ENCODE measurements at places on chromosomes 3 and 15. TPM values are rescaled to one million over a fixed set of nuclear protein-coding genes. Genes with fewer than 3 reads are reported as not detected.

- no peak for DNase-seq
Measured at GRCh38 chr3:107958146-107958545, 132.7 kb downstream of the CD47 start.

GRCh38 chr3:114034787-114035545, 21.4 kb downstream of the CCDC191 start:
- DNase-seq = peak; percentile 15

DNA sequence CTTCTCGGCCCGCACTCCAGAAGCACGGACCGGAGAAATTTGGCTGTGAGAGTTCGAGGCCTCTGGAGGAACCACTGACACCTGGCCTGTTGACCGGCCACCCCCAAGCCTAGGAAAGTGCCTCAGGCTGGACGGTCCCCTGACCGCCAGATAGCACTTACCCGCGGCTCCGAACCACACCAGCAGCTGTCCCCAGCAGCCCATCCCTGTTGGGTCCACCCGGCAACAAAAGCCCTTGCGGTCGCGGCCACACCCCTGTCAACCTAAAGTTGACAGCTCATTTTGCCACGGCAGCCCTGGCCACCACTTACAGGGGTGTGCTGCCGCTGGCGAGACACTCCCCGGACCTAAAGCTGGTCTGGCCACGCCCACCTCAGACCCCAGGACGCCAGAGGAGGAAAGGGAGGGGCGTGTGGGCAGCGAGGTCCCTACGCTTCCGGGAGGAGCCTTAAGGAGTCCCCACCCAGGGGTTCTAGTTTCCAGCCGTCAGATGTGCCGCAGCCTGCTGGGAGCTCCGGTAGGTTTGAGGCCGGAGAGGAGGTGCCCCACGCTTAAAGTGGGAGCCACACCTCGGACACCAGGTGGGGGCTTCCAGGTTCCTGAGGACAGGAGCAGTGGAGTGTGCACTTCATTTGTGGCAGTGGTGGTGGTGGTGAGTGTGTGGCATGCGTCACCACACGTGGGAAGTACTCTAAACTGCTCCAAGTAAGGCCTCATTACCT, at the start of gene LTK:
Gene LTK, minus strand, starts transcription at position 322 of the 722 bp plus-strand sequence. Its CDS starts 118 bp downstream, at position 204.
- no peak for DNase-seq

DNA sequence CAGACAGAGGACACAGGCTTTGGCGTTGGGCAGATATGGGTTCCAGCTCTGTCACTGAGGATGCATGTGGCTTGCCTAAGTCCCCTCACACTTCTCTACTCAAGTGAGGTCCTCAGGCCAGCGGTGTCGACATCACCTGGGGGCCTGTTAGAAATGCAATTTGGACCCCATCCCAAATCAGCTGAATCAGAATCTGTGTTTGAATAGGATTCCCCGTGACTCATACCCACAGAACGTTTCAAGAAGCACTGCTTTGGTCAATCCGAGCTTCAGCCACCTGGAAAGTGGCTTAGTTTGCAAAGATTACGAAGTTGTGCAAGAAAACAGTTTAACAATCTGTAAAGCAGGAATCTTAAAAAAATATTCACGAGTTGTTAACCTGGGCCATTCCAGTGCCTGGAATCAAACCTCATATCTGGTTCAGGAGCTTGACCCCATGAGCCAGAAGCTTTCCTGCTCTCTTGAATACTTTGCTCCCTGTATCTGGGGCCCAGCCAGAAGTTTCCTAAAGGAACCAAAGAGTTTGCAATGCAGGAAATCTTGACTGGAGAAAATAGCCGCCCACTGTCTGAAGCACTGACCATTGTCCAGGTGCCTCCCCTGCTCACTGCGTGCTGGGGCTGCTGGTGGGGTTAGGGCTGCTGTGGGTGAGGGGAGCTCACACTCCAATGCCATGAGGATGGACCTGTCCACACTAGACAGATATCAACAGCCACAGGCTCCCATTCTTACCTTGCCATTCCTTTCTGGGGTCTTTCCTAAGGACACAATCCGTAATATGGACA, 208.5 kb upstream of the LINGO1 start:
- peak; percentile 59 for DNase-seq

DNA sequence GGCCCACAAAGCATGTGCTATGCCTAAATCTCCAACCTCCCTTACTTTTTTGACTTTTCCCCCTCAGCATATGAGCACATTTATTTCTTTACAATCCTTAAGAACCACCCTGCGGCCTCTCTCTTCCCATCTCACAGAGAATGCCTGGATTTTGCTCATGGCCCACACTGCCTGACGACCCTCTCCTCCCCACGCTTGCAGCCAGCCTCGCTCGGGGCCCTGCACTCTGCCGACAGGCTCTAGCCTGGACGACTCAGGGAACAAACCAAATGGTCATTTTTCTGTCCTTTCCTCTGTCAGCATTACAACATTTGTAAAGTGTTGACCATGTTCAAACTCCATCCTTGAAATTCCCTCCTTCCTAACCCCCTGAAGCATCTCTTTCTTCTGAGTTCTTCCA, 11.7 kb downstream of the HES1 start:
- no peak for DNase-seq

DNA sequence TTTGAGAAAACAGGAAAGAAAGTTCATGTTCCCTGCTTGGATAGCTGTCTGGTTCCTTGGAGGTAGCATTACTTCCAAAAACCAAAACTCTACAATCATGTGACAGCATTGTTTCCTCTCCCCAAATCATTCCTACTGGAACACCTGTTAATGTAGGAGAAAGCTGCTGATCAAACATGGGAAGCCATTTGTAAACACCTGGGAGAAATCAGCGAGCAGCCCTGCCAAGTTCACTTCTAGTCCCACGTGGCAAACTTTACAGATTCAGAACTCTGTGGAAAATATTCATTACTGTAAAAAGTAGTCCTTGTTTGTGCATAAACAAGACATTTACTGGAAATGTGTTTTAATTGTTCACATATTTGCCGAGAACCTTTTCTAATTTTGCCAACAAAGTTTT, 275.5 kb upstream of the AZI2 start:
- DNase-seq = no peak

- peak; percentile 41 for DNase-seq
Measured at GRCh38 chr3:17115186-17115585, 230.4 kb downstream of the PLCL2 start.

DNA sequence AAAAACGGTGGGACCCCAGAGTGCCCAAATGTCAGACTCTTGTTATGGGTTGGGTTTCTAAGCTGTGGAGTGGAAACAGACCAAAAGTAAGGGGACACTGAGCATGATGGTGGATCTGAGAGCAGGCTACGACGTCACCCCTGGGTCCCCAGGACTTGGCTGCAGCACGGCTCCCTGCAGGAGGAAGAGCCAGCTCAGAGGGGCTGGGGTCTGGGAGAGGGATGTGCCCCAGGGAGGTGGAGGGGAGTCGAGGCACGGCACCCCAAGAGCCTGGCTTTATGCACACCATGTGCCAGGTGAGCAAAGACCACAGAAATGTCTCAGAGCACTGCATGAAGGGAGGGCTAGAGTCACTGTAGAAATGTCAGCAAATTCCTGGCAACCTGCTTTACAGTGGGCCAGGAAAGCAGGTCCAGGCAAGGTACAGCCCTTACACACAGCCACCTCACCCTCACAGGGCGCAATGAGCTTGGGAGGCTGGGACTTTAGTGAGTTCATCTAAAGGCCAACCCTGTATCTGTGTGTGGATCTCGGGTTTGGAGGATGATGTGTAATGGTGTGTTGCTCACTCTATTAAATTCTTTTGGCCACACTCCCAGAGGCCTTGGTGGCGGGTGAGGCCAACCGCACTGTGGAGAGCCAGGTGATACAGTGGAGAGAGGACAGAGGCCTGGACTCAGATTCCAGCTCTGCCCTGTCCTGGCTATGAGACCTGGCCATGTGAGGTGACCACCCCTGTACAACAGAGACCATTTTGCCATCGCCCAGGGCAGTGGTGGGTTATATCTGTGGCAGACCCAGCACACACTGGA, 14.1 kb downstream of the CTSH start:
- DNase-seq = peak; percentile 99

GRCh38 chr3:117721866-117722265, 1012.3 kb downstream of the TUSC7 start:
- DNase-seq = no peak

GRCh38 chr3:46931631-46932331, 44.8 kb downstream of the CCDC12 start:
- no peak for DNase-seq

DNA sequence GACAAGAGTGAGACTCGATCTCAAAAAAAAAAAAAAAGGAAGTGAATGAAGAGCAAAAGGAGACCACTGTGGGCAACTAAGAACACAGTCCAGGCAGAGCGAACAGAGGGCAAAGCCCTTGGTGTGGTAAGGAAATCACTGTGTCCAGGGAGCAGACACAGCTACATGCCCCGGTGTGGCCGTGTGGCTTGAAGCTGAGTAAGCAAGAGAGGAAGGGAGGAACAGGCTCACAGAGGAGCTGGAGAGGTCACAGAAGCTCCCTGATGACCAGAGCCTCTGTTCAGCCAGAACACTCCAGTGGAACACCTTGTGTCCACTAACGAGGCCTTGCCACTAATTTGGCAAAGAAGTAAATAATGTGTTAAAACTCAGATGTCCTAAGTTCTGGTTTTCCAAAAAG, 60.6 kb upstream of the GATA2 start:
- no peak for DNase-seq

DNA sequence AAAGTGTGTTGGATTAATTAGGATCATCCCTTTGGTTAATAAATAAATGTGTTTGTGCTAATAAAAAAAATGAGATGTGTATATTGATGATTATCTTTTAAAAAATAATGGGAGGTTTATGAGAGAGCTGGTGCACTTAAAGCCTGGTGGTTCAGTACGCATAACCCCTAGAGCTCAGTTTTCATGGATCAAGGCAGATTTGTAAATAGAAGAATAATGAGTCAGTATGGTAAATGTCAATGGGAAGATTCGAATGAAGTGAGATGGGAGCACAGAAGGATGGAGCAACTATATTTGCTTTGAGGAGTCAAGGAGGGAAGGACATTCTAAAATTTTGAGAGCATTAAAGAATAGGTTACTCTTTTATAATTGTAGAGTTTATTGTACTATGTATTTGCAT, 35.4 kb downstream of the AKAP13 start:
- DNase-seq = no peak

DNA sequence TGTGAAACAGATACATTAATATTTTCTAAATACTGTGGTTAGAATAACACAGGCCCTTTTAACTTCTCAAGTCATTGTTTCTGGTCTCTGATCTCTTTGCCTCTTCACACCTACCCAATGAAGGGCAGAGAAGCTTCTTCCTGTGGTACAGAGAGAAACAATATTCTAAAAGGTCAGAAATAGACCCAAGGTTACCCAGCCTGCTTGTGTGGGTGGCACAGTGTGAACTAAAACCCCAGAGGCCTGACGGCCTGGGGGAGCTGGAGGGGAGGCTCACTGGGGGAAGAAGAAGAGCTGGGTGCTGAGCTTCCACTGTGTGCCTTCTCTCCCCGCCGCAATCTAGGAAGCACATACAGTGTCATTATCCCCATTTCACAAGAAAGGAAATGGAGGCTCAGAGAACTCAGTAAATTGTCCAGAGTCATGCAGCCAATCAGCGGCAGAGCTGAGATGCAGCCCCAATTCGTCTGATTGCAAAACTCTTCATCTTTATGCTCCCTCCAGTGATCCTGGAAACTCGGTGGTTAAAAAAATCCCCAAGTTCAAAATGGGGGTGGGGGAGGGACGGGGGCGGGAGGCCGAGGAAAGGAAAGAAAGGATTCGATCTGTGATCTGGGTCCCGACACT, 64.1 kb upstream of the HEG1 start:
- no peak for DNase-seq

DNA sequence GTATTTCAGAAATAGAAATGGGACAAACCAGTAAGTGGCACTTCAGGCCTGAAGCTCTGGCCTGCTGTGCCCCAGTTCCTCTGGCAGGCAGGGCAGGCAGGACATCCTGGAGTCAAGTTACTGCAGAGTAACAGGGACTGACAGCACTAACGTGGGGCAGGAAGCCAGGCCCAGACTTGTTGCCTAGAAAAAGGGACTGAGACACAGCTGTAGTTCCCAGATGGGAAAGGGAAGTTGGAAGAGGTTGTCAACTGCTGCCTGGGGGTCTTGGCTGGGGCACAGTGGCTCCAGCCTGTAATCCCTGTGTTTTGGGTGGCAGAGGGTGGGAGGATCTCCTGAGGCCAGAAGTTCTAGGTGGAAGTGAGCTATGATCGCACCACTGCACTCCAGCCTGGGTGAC, 171.9 kb downstream of the FMN1 start:
- DNase-seq = peak; percentile 47

DNA sequence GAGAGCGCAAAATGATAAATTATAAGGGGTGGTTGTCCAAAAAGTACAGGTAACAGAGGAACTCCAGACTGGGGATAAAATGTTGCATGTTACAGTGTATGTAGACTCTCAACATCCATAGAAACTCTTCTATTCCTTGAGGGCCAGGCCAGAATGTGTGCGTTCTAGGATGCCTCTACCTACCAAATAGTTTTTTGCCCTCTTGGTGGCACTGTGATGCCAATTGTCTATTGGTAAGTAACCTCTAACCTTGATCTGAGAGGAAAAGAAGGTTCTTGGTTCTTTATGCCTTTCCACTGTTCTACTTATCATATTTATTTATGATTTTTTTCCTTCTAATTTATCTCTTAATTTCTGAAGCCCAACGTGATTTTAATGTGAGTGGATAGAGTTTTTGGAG, 424.6 kb downstream of the GRM7 start:
- DNase-seq = no peak

- DNase-seq = peak; percentile 19
Measured at GRCh38 chr15:61661791-61662190, 398.5 kb downstream of the VPS13C start.

DNA sequence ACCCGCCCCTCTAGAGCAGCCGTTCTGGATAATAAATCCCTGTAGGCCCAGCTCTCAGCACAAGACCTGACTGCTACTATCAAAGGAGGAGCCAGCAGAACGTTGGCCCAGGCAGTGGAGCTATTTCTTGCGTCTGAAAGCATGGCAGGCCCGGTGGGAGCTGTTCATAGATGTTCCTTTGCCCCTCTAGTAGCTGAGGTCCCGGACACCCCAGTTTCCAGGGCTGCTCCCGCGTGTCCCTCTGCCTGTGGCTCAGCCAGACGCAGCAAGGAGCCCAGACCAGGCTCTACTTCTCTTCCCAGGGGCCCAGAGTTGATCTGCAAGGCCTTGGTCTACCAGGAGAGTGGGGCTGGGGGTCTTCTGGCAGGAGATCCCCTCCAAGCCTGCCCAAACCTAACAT, 76.1 kb downstream of the FAM174B start:
- DNase-seq = no peak

DNA sequence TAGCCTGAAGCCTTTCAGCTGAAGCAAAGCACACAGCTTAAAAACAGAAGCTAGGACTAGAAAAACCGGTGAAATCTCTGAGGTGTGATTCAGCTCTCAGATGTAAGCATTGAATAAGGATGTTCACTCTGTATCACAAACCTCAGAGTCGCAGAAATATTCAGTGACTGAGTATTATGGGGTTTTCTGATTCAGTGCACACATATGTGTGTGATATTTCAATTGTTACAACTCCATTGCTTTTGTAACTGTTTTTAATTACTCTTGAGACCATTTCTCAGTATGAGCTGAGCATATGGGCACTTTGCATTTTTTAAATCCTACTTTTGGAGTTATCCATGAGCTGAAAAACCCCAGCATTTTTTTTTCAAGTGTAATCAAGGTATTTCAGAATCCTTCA, 868.8 kb downstream of the NTRK3 start:
- peak; percentile 88 for DNase-seq

The EFCAB12 gene
- polyA plus RNA-seq = 0.27 TPM

The RTP1 gene
- not detected for polyA plus RNA-seq

The NR1I2 gene
- not detected for polyA plus RNA-seq

The EPHB1 gene
- polyA plus RNA-seq = 0.04 TPM

The IL17RB gene
- polyA plus RNA-seq = 0.03 TPM

The ADPRH gene
- 0.50 TPM for polyA plus RNA-seq

The GOLGA8S gene
- polyA plus RNA-seq = 0.02 TPM

The HLTF gene
- polyA plus RNA-seq = 3.5 TPM

The SNX22 gene
- polyA plus RNA-seq = 0.33 TPM

The SI gene
- polyA plus RNA-seq = not detected

The RHOV gene
- polyA plus RNA-seq = 0.37 TPM

The NANOGP8 gene
- not detected for polyA plus RNA-seq

The ZNF619 gene
- 1.3 TPM for polyA plus RNA-seq

Measured in foreskin keratinocyte (primary cell).